Stimulated activated CD8-positive, alpha-beta memory T cell treated with anti-CD3 and anti-CD28 coated beads, Interleukin-12 subunit alpha, Interleukin-12 subunit beta, amount 100 ng/mL, for 1 hour (primary cell): ENCODE measurements at places on chromosomes 1 and 21.

DNA sequence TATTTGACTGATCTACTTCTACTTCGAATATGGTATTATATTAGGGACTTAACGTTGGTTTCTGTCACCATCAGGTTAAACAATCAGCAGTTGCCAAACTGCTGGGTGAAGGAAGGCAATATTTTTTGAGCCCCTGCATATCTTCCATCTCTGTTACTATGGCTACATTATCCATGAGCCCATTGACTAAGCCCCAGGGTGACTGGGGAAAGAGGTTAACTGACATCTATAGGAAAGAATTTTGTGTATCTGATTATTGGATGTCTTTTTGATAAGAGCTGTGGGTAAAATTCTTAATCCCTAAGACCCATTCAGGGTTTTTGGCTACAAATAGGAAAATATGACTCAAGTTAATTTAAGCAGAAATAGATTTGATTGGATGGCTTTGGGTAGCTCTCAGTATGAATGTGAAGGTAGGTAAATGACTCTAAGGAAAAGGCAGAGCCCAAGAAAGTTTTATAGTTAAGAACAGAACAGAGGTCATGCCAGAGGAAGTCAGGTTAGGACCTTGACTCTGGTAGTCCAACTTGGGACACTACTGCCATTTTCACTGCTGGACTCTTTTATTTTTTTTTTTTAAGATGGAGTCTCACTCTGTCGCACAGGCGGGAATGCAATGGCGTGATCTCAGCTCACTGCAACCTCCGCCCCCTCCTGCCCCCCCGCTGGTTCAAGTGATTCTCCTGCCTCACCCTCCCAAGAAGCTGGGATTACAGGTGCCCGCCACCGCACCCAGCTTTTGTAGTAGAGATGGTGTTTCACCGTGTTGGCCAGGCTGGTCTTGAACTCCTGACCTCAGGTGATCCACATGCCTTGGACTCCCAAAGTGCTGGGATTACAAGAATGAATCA lies 8.9 kb upstream of the XPR1 start:
- no peak for DNase-seq

GRCh38 chr1:110209715-110210603 lies at the start of gene KCNC4:
KCNC4 (plus strand) TSS chr1:110210314; CDS start chr1:110211500, 1,186 bp downstream.
- peak; percentile 77 for DNase-seq

DNA sequence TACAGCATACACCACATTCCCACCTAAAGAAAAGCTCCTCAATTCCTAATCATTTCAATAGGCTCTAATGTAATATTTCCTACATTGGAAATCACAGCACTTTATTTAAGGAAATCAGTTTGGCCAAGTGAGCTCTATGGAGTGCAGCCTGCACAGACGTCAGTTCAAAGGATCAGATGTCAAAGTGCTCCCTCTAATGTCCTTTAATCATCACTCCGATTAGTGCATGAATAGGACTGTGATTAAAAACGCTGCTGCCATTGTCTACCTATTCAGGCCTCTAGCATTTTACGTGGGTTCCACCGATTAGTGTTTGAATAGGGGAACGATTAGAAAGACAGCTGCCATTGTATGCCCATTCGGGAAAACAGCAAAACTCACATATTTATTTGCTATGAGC lies 50.2 kb downstream of the DPYD start:
- DNase-seq, result no peak

- DNase-seq, result no peak
Observed at GRCh38 chr1:162396201-162396906, 14.8 kb downstream of the C1orf226 start.

GRCh38 chr1:50697440-50698421 lies 262.3 kb downstream of the FAF1 start:
- no peak for DNase-seq

DNA sequence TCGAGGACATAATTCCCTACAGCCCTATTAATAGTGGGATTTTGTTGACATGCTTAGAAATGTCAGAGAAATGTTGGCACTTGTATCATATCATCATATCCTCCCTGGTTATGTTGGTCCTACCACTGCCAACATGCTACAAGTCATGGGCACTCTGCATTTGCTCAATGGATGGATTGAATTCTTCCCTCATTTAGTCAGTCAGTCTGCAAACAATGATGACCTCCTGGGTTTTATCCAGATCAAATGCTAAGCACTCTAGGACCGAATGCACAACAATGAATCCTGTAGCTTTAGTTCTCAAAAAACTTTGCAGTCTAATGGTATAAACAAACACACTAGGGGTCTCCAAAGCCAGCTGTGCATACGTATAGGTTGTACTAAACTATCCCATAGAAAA lies 357.2 kb upstream of the DPYD start:
- DNase-seq, result no peak

DNA sequence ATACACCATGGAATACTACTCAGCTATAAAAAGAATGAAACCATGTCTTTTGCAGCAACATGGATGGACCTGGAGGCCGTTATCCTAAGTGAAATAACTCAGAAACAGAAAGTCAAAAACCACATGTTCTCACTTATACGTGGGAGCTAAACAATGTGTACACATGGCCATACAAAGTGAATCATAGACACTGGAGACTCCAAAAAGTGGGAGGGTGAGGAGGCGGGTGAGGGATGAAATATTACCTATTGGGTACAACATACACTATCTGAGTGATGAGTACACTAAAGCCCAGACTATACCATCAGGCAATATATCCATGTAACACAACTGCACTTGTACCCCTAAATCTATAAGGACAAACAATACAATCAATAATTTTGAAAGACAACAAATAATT lies 39.5 kb upstream of the FAM20B start:
- DNase-seq, result no peak

GRCh38 chr1:157133426-157133825 lies 4.8 kb downstream of the ETV3 start:
- no peak for DNase-seq

GRCh38 chr1:25073640-25074270 lies 143.7 kb upstream of the RUNX3 start:
- no peak for DNase-seq

DNA sequence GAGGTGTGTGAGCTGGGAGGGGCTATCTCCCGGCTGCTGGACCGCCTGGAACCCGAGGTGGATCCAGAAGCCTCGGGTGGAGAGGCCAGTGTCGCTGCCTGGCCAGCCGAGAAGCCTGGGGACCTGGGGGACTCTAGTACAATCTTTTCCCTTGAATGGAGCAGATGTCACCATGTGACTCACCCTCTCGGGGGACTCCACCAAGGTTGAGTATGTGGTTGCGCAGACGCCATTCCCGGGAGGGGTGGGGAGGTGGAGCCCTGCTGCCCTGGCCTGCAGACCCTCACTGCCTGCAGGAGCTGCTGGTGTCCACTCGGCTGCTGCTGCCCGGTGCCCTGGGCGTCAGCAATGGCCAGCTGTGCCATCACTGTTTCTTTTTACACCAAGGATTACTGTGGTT lies 40.3 kb downstream of the TP73 start:
- no peak for DNase-seq

DNA sequence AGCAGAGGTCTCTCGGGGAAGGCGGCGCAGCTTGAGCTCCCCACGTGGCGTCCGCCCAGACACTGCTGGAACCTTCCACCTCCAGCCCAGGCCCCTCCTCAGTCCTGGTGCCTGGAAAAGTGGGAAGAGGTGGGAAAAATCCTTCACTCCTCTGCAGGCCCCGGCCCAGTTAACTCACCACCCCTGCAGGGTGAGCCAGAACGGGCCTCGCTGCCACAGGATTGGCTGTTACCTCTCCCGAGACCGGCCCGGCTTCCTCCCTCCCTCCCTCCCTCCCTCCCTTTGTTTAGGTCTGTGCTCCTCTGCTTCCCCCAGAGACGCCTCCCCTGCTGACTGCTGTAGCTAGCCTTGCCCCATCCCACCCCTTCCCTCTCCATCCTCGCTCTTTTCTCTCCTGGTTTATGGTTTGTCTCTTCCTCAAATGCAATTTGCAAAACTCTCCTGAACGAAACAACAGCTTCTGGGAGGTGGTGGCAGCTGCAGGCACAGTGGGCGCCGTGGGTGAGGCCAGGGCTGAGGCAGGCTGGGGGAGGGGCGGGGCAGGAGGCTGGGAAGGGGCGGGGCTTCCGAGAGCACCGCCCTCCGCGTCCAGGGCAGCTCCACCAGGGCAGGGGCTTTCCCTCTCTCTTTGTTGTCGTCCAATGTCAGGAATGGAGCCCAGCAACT lies 6.5 kb downstream of the CAPN9 start:
- no peak for DNase-seq

DNA sequence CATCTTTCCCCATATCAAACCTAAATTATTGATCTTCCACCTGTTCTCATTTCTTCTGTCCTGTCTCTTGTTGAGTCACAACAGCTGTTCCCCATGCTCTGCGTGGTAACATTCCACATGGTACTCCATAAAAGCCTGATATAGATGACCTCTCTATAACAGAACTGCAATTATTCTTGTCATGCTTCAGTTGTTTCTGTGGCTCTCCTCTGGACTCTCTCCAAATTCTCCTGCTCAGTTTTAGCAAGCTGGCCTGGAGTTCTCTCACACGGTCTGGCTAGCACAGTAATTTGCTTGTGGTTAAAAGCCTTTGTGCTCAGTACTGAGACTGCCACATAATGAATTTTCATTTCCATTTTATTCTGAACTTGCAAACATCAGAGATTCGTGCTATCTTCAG lies 10.6 kb upstream of the LRRC39 start:
- DNase-seq, result no peak

GRCh38 chr1:165898837-165899236 lies 71.4 kb downstream of the UCK2 start:
- DNase-seq, result no peak

GRCh38 chr1:174964261-174964971 lies 35.3 kb upstream of the CACYBP start:
- no peak for DNase-seq

DNA sequence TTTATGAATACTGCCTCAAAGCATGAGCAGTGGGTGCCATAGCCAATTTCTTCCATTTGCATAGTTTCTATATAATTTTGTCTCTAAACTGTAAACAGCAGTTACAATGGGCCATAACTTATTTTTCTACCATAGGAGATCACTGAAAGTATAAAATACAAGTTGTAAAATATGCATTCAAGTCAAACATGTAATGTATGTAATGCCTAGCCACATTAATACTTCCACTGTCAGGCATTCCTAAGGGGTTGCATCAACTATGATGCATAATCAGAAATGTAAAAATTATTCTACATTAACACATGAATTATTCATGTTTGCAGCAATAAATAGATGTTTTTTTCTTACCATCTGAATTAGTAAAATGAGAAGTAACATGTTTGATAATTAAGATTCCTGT lies 560.3 kb upstream of the ZP4 start:
- no peak for DNase-seq

- no peak for DNase-seq
Observed at GRCh38 chr1:154714638-154715037, 106.7 kb upstream of the ADAR start.

- no peak for DNase-seq
Observed at GRCh38 chr1:234892642-234893041, 236.0 kb downstream of the TOMM20 start.

GRCh38 chr1:91513160-91513559 lies 12.5 kb downstream of the CDC7 start:
- no peak for DNase-seq

DNA sequence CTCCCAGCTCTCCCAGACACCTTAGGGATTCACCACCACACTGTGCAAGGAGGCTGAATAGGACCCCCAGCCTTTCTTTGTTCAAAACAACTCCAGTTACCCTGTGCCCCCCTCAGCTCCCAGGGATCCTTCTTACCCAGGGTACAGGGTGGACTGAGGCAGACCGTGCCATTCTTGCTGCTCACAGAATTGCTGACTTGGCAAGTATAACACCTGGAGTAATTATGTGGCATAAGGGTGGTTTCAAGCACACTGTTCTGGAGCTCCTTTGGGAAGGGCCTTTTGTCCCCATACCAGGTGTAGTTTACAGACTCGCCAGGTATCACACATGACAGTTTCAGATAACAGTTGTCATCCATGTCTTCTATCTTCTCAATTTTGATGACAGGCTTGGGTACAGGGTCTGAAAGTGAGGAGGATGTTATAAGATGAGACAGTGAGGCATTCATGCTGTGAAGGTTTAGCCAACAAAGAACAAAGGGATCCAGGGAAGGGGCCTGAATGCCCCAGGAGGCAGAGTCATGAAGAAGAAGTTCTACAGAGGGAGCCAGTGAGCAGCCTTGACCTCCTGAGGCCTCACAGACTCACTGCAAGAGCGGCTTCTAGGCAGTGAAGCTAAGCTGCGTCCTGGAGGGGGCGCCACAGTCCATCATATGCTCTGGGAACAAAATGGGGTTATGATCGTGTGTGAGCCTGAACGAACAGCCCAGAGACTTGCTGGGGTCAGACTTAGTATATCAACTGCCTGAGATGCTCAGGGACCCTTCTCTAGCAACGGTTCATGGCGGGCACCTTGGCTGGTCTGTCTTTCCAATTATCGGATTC lies 30.3 kb downstream of the CD48 start:
- DNase-seq, result peak; percentile 77

DNA sequence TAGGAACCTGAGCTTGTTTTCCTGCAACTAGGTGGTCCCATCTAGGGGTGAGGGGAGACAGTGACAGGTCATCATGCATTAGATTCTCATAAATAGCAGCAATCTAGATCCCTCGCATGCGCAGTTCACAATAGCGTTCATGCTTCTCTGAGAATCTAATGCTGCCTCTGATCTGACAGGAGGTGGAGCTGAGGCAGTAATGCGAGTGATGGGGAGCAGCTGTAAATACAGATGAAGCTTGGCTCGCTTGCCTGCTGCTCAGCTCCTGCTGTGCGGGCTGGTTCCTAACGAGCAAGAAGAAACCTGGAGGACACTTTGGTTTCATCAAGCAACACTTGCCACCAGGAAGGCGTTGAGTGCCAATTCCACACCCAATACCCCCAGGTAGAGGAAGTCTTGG lies 95.1 kb upstream of the OLIG2 start:
- DNase-seq, result no peak

GRCh38 chr1:178725466-178726086 lies 532 bp downstream of the RALGPS2 start:
- no peak for DNase-seq

- DNase-seq, result no peak
Observed at GRCh38 chr1:95027046-95027445, 45.7 kb downstream of the ALG14 start.

DNA sequence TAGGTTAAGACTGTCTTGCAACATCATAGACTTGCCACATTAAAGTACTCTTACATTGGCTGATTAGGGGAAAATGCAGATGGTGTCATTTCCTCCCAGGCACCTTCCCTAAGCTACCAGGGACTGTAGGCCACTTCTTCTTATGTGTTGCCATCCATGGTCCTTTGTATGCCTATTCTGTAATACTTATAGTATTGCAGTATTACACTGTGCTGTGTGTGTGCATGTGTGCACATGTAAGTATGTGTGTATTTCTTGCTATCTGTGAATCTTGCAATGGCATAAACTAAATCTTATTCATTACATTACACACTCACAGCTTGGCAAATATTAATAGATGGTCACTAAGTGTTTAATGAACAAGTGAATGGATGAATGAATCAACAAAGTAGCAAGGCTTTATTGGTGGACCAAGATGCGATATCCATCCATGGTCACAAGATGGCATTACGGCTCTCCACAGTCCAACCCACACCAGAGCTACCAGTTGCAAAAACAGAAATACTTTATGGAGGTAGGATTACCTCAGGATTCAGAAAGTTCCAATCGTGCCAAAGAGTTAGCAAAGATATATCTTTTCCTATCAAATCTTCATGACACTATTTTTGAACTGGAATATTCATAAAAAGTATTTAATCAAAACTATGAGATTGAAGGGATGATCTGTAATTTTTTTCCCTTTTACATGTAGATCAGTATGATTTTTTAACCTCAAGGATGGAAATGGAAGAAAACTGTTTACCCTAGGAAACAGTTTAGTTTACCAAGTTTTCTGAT lies 160.2 kb downstream of the DENND1B start:
- DNase-seq, result no peak
